Eye (tissue), 1 donor: ENCODE measurements at places on chromosomes 11 and 22.

- no peak for DNase-seq
Observed at GRCh38 chr11:113415343-113415742, 27.8 kb downstream of the ANKK1 start.

DNA sequence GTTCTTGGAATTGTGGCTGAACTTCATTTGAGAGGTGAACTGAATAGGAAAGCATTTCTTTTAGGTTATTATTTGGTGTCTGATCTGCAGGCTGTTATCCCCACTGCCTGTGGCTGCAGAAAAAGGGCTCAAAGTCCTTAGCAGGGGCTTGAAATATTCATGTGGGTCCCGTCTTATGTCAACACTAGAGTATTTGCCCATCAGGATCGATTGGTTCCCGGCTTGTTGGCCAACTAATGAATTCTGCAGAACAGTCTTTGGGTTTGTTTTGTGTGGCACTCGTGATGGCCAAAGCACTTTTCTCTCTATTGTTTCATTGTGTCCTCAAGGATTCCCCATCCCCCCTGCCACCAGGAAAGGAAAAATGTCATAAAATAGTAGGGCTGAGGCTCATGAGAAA is 211.9 kb downstream of the MYO18B start:
- no peak for DNase-seq

GRCh38 chr11:45104006-45104789 is 42.2 kb upstream of the PRDM11 start:
- DNase-seq, result no peak

DNA sequence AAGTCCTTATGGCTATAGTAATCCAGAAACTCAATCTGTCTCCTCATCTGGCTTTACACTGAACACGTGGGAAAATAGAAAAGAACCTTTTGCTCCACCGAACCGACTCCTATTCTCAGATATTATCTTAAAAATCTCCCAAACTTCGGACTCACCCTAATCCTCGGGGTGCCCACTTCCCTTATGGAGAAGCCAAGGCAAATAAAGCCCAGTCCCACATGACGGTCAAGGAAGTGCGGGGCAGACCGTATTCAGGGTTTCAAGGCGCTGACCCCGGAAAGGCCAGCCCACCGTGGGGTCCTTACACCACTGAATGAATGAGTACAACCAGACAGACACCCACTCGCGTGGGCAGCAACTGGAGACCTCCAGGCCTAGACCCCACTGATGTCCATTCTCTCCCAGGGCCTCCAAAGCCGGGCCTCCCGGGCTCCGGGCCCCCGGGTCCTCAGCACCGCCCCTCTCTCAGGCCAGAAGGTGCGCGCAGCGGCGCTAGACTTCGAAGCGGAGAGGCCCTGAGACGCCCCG is 489 bp downstream of the NUP98 start:
- no peak for DNase-seq

GRCh38 chr11:57640068-57640800 is 9.5 kb downstream of the YPEL4 start:
- no peak for DNase-seq

- DNase-seq, result no peak
Observed at GRCh38 chr11:95091663-95092180, 2.1 kb downstream of the ENDOD1 start.

DNA sequence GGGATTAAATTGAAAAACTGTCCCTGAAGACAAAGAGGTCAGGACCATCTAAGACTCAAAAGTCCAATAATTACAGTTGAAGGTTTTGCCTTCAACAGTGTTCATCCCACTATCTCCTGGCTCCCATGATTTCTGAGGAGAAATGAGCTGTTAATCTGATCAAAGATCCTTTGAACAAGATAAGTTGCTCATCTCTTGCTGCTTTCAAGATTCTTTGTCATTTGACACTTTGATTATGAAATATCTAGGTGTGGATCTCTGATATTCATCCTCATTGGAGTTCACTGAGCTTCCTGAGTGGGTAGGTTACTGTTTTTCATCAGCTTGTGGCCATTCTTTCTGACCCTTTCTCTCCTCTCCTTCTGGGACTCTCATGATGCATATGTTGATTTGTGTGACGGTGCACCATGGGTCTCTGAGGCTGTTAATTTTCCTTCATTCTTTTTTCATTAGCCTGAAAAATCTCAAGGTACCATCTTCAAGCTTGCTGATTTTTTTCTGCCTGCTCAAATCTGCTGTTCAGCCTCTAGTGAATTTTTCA is 20.9 kb downstream of the PC start:
- no peak for DNase-seq

- no peak for DNase-seq
Observed at GRCh38 chr11:3679077-3679476, 7.9 kb upstream of the CHRNA10 start.

GRCh38 chr11:47995360-47995769 is 15.0 kb downstream of the PTPRJ start:
- no peak for DNase-seq

GRCh38 chr11:33089776-33090175 is 50.4 kb downstream of the TCP11L1 start:
- no peak for DNase-seq

DNA sequence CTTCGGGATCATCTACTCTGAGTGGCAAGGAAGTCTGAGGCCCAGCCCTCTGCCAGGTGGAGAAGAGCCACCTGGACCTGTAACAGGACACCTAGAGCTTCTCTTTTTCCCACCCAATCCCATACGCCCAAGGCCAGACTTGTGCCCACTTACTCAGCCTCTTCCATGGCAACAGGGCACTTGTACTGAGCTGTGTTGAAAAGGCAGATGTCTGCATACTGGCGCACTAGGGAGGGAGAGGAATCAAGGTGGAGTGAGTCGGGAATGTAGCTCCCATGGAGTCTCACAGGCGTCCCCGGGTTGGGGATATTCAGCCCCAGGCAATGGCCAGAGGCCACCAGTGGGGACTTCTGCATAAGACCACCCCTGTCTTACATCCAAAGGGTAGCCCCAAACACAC is 36.1 kb downstream of the TPBGL start:
- DNase-seq, result no peak

DNA sequence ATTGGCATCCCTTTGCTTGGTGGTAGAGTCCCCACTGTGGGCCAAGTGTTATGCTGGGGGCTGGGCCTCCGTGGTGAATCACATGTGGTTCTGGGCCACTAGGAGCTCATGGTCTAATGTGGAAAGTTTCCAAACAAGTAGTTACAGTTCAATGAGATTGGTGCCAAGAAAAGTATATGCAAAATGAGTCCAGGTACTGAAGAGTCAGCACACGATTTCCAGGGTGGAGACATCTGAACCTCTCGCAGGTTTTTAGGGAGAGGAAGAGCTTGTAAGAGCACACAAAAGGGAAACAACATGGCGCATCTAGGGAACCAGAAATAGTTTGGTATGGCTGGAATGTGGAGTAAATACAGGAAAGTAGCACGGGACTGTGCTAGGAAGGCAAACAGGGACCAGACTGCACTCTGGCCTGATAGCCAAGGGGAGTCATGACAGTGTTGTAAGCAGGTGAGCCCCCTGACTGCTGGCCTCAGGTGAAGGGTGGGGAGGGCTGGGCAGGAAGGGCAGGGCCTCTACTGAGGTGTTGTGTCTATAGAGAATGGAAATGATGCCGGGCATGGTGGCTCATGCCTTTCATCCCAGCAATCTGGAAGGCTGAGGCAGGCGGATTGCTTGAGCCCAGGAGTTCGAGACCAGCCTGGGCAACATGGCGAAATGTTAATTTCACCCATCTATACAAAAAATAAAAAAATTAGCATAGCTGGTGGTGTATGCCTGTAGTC is 12.6 kb downstream of the POLR2F start:
- no peak for DNase-seq

DNA sequence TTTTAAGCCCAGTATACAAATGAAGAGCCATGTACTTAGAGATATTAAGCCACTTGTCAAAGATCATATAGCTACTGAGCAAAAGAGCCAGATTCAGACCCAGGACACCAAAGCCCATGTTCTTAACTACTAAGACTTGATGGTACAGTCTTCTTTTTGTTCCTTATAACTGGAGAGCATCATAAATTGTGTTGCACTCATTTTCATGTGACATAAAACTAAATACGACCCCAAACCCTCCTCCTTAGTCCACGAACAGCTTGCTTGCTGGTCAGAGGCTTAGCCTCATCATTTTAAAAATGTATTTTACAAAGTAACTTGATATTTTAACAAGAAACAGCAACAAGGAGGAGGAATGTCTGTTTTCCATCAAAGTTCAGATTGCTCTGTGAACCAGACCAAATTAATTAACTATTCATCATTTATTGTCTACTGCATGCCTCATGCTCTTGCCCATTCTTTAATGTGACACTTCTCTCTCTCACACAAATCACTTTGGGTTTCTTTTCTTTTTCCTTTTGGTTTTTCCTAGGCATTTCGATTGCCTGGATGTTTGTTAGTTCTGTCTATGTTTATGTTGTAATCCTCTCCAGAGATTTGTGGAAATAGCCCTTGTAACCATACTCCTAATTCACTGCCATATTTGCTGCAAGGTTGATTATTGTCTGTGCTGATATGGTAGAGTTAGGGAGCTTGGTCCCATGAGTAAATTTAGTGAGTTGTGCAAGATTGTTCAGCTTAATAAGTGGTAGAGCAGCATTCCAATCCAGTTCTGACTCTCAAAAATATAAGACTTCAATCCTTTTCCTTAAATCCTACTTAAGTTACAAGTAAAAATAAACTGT is 8.4 kb upstream of the ARHGAP20 start:
- peak; percentile 24 for DNase-seq

DNA sequence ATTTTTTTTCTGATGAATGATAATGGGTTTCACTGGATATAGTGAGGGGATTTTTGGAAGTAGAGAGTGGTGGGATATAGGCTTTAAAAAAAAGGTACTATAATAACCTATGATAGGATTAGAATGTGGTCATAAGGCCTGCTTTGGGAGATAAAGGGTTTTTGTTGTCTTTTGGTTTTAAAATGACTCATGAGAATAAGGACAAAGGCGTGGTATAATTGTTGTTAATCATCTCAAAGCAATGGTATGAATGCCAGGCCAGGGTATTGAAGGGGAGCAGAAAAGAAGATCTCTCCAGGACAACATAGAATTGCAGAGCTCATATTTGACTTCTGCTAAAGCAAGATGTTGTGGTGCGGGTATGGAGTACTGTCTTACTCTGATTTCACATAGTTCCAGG is 579.4 kb downstream of the JRKL start:
- DNase-seq, result no peak

- DNase-seq, result no peak
Observed at GRCh38 chr11:110972640-110973039, 260.4 kb upstream of the ARHGAP20 start.
